ENCODE measurements at places on chromosomes 11 and 22.

- no peak for DNase-seq
Measured at GRCh38 chr11:70525006-70525405, 126.7 kb downstream of the CTTN start.

- DNase-seq = no peak
Measured at GRCh38 chr11:86062719-86063118, 6.2 kb downstream of the PICALM start.

- peak; percentile 63 for DNase-seq
Measured at GRCh38 chr11:26649884-26650283, 72.0 kb downstream of the SLC5A12 start.

- DNase-seq = no peak
Measured at GRCh38 chr22:36193171-36193570, 8.4 kb downstream of the APOL4 start.

DNA sequence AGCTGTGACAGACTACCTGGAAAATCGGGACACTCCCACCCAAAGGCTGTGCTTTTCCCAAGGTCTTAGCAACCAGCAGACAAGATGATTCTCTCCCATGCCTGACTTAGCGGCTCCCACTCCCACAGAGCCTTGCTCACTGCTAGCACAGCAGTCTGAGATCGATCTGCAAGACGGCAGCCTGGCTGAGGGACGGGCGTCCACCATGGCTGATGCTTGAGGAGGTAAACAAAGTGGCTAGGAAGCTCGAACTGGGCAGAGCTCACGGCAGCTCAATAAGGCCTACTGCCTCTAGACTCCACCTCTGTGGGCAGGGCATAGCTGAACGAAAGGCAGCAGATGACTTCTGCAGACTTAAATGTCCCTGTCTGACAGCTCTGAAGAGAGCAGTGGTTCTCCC lies 84.9 kb downstream of the SMCO4 start:
- no peak for DNase-seq

DNA sequence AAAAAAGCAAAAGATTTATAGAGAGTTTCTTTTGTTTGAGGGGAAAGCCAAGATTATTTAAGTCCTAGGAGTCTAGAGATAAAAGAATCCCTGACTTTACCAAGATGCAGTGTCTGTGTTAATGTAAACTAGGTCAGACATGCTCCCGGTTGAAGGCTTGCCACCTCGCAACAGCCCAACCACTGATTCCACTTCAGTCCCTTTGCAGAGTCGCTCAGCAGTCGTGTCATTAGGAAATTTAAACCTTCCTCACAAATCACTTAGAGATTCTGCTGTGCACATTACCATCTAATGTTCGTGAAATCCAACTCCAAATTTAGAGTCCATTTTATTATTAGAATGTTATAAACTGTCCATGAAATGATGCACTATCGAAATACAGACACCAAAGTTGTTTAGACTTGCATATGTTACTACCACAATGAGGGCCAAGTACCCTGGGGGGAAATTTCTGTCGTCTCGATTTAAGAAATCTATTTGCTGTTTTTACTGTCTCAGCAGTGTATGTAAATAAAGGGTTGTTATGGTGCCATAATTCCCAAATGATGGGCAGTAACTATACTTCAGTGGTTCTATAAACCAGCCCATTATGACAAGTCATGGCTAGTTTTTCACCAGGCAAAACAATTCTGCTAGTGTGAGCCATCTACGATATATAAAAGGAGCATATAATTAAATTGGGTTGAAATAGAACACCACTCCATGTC lies 101.4 kb upstream of the MTNR1B start:
- DNase-seq = no peak

DNA sequence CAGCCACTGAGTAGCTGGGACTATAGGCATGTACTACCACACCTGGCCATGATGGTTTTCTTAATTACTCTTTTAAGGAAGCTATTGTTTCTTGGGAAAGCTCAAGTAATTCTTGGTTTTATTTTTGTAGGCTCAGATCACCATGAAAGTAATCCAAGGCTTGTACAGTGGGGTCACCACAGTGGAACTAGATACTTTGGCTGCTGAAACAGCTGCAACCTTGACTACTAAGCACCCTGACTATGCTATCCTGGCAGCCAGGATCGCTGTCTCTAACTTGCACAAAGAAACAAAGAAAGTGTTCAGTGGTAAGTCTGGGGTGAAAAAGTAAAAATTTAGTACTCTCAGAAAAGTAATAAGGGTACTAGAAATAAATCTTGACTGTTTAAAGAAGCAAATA lies 11.3 kb downstream of the RRM1 start:
- no peak for DNase-seq

GRCh38 chr11:86695373-86695772 lies 23.0 kb upstream of the ME3 start:
- DNase-seq = no peak

DNA sequence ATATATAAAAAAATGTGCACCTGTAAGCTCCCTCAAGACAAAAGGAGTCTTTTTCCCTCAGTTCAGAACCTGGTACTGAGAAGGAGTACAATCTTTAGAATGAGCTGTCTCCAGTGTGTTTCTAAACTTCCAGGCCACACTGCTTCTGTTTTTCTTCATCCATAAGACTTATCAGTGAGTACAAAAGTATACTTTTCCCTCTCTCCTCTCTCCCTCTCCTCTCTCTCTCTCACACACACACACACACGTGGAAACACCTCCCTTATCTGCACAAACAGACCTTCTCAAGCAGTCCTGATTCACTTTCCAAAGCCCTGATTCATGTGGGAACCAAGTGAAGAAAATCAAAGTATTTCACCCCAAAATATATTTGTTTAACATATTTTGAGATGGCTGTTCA lies 220.7 kb upstream of the UBASH3B start:
- DNase-seq = no peak

GRCh38 chr11:32032478-32032877 lies 58.4 kb upstream of the RCN1 start:
- DNase-seq = no peak

GRCh38 chr11:86758171-86758570 lies 42.2 kb upstream of the PRSS23 start:
- DNase-seq = no peak

GRCh38 chr11:92627615-92628256 lies 341.7 kb upstream of the MTNR1B start:
- no peak for DNase-seq

- no peak for DNase-seq
Measured at GRCh38 chr11:85953491-85954143, 98.4 kb downstream of the CCDC83 start.

DNA sequence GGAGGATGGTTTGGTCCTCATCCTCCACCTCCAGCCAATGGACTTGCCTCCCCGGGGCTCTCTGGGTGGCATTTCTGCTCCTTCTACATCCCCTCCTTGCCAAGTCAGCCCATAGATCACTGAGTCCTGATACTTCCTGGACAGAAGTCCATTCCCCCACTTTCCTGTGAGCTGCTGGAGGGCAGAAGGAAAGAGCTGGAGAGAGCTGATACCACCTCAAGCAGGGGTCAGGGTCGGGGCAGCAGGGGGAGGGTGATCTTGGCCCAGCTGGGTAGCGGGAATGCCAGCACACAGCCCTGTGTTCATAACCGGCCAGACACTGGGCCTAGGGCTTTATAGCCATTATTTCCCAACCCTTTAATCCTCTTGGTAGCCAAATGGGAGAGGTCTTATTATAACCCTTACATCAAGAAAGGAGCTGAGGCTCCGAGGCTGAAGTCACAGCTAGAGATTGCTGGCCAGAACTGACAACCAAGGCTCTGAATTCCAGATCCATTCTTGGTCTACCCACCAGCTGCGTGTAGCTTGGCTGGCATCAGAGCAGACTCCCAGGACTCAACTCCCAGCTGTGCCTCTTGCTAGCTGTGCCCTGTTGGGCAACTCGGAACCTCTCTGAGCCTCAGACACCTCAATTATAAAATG lies 39.9 kb downstream of the CD6 start:
- no peak for DNase-seq

DNA sequence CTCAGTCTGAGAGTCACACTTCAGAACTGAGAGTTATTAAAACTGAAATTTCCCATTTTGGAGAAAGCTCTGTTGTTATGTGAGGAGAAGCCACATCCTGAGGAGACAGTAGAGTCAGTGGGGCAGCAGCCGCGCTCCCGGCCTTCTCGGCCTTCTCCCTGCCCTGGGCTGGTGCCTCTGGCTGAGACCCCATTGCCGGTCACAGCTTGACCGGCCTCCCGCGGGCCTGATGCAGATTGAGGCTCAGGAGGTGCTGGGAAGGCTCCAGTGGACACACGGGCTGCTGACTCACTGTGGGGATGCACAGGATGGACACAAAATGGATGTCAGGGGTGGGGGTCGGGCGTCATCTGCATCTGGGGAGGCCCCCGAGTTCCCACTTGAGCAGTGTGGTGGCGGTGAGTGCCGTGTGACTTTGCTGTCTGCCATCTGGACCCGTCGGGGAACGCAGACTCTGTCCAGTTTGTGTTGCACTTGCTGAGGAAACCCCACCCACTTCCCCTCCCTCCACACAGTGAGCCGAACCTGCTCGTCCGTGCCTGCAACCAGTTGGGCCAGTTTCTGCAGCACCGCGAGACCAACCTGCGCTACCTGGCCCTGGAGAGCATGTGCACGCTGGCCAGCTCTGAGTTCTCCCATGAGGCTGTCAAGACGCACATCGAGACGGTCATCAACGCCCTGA lies 50.1 kb downstream of the MUC6 start:
- no peak for DNase-seq

GRCh38 chr11:126890561-126890960 lies 110.0 kb downstream of the KIRREL3 start:
- no peak for DNase-seq

DNA sequence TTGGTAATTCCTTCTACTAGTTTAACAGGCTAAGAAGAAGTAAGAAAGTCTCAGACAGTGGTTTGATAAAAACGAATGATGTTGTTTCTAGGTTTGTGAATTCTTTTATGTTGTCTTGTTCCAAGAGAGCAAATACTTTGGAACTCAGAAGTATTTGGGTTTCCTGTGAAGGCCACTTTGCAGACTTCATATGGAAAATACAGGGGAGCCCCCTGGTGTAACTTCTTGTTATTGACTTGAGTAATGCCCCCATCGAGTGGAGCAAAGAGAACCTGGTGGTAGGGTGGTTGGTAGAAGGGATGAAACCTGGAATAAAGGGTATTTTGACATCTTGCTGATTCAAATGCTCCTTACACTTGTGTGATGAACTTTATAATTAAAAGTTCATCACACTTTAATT lies 40.0 kb upstream of the PTH start:
- DNase-seq = peak; percentile 43

Data from iPS DF 6.9 (cell line).